HTR-8/SVneo (cell line): ENCODE measurements at places on chromosomes 6 and 20.
A peak's percentile ranks its signal among the peaks of the same experiment; 100 is the strongest.

- DNase-seq: no peak
Measured at GRCh38 chr6:43953256-43953655, 174.0 kb downstream of the MRPL14 start.

GRCh38 chr6:41536795-41537758 is 9.1 kb upstream of the FOXP4 start:
- DNase-seq: no peak

- DNase-seq: no peak
Measured at GRCh38 chr6:36946526-36946925, 8.0 kb upstream of the PI16 start.

DNA sequence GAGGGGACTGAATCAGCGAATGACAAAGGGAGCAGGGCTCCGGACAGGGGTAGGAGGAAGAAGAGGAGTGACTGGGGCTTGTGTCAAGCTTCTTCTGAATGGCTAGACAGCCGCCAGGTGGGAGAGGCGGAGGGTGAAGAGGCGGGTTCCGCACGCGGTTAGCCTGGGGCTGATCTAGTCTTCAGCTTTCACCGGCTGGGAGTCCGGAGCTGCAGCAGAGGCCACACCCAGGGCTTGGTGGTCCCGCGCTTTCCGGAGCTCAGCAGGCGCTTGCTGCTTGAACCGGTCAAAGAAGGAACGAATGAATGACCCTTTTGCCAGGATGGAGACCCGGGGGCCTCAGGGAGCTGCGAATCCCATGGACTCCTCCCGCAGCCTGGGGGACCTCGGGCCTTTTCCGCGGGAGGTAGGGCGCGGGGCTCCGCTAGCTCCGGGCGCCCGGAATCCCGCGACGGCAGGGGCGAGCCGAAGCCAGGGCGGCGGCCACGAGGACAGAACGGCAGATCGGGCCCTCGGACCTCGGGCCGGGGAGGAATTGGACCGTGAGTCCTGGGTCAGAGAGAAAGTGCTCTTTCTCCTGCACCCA is at the start of gene C6orf141:
Gene C6orf141 (plus strand): TSS at position 177 of the 586 bp plus-strand sequence. CDS start 125 bp downstream, at position 302.
- peak; percentile 64 for DNase-seq

DNA sequence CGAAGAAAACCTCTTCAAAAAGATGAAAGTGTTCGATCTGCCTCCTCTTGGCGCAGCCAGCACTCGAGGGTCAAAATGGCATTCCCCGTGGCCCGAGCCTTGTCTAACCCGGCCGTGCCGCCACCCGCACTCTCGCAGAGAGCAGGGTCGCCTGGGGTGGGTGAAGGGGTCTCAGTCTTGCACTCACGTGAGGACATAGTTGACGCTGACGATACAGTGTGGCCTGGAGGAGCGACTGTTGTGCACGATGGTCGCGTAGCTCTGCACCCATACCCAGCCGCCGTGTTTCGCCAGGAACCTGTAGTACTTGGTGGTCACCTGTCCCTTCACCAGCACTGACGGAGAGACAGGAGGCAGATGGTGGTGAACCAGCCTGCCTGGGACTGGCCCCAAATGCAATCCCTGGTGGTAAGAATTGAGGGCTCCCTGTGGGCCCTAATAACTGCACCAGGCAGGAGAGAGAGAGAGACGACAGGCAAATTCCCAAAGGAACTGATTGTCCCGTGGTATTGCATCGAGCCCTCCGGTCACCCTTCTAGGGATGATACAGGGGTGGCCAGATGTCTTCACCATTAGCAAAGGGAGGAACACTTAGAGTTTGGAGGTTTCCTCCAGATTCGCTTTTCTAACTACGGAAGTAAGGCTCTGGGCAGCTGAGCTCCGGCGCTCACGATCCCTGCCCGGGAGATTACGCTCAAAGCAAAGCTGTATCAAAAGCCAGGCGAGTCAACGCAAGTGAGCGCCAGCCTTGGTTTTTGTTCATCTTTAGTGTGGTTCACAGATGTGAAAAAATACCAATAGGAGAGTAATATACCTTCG is 17.4 kb downstream of the SIM1 start:
- no peak for DNase-seq

DNA sequence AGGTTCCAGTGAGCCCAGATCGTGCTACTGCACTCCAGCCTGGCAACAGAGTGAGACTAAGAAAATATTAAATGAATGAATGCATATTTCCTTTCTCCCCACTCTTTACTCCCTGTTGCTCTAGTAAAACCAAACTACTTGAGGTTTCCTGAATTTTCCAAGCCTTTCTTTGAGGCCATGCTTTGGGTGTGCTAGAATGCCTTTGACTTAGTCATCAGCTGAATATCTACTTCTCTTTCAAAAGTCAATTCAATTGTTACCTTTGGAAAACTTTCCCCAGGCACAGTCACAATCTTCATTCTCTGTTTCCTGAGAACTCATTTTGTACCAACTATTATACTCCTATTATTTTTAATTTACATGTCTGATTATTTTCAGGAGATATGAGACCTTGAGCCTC is 27.5 kb upstream of the CEP85L start:
- DNase-seq: no peak

- DNase-seq: no peak
Measured at GRCh38 chr6:105560611-105561066, 157.8 kb upstream of the PREP start.

GRCh38 chr6:37321101-37321500 is 32.7 kb upstream of the RNF8 start:
- no peak for DNase-seq
